ENCODE measurements at places on chromosomes 2 and 18. TPM values are rescaled to one million over a fixed set of nuclear protein-coding genes. Genes with fewer than 3 reads are reported as not detected.
A peak's percentile ranks its signal among the peaks of the same experiment; 100 is the strongest.

TM4SF20 gene
- not detected for total RNA-seq

GRCh38 chr18:79796016-79796415, 1.7 kb upstream of the KCNG2 start:
- no peak for DNase-seq
- H3K27ac ChIP-seq = no peak overlapping the region
- H3K4me3 ChIP-seq = no peak overlapping the region
- H3K36me3 ChIP-seq = no peaks in the 10 kb centered on the region

DNA sequence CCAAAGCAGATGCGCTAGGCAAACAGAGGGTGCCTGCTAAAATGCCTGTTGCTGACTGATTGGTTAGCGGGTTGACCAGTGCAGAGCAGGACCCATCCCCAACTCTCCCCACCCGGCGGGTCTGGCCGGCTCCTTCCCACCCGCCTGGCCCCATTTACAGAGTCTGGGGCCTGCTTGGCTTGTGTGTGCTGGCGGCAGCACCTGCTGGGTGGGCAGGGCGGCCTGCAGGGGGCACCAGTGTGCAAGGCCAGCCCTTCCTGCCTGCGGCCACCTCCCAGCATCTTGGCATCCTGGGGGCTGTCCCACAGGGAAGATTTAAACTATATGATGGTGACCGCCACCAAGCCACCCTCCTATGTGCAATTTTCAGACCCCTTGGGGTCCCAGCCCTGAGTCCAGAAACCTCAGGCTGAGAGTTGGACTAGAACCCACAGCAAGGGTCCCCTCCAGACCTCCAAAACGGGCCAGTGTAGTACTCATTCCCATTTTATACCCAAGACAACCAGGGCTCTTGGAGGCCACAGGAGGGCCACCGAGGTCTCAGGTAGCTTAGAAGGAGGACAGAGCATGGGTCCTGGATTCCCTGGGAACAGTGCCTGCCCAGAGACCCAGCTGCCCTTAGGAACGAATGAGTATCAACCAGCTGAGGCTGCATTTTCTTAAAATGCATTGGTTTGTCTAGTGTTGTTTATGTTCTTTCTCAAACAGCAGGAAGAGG, 173.6 kb downstream of the SMAD7 start:
- no peaks in the 10 kb centered on the region for H3K27me3 ChIP-seq
- H3K27ac ChIP-seq = peak overlapping the region; percentile 55
- DNase-seq = peak; percentile 73
- H3K4me3 ChIP-seq = no peak overlapping the region
- peaks cover 26% of the 10 kb centered on the region for H3K4me1 ChIP-seq

DNA sequence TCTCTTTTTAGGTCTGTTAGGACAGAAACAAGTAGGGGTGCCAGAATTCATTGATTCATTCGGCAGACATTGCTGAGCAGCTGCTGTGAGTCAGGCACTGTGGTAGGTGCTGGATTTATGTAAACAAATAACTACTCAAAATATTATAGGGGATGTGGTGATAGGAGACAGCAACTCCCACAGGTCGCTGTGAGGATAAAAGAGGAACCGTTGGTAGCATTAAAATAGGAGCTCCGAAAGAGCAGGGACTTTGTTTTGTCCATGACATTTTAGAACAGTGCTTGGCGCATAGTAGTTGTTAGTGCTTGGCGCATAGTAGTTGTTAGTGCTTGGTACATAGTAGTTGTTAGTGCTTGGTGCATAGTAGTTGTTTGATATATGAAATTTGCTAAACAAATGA, 29.2 kb downstream of the ATP6V1C2 start:
- DNase-seq = no peak
- no peaks in the 10 kb centered on the region for H3K4me1 ChIP-seq
- H3K27ac ChIP-seq = no peak overlapping the region

DNA sequence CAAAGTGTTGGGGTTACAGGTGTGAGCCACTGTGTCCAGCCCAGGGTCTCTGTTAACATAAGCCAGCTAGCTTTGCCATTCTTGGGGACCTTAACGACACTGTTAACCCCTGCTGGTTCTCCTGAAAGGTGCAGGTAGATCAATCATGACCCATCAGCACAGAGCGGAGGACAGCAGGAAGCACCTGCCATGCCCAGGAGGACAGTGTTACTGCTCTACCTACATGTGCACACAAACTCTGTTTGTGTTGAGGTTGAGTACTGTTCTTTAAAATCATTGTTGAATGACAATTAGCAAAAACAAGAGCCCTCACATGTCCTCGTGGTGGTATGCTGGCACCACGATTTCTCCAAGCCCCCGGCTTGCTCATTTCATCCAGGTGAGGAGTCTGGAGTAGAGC, 120.9 kb downstream of the FAM210A start:
- no peak overlapping the region for H3K4me3 ChIP-seq
- H3K36me3 ChIP-seq = no peaks in the 10 kb centered on the region
- no peaks in the 10 kb centered on the region for H3K27me3 ChIP-seq
- peaks cover 1% of the 10 kb centered on the region for H3K4me1 ChIP-seq

DNA sequence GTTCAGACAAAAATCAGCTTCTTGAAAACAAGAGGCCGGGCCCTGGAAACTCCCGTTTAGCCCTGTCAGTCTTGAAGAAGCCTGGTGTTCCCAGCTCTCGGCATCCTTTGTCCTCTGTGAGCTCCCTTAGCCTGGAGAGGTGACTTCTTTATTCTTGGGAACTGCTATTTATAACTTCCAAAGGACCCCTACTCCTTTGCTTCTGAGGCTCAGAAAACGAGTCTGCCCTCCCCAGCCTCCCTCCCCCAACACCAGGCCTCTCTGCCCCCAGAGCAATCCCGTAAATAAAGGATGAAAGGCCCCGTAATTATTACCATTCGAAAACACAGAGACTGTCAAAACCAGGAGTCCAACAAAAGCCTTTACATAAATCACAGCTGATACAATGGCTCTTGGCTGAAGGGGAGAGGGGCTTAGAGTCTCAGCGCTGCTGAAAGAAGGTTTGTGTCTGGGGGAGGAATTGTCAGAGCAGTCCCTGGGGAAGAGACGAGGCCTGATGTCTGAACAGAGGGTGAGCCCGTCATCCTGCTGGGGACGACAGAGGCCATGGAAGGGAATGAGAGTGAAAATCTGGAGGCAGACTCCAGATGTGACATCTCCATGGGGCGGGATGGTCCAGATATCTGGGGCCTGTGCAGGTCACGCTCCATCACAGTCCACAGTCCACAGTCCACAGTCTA, 283.0 kb downstream of the MYCN start:
- H3K36me3 ChIP-seq = no peaks in the 10 kb centered on the region
- H3K27ac ChIP-seq = no peak overlapping the region
- H3K27me3 ChIP-seq = no peaks in the 10 kb centered on the region
- no peak overlapping the region for H3K4me3 ChIP-seq
- DNase-seq = no peak

DNA sequence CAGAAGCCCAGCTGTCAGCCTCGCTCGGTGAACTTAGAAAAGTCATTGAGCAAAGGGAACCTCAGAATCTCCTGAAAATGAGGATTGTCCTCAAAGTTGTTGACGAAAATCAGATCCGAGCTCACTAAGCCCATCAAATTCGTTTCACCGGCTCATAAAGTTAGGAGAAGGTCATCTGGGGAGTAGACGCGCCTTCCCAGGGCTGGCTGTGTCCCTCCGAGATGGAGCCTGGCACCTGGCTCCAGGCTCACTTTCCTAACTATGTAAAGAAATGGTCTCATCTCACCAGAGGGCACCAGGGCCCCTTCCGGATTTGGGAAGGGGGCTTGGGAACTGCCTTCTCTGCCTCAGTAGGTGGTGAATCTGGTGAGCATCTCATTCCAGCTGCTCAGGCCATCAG, 145.5 kb downstream of the PXDN start:
- DNase-seq = no peak
- no peak overlapping the region for H3K27ac ChIP-seq
- no peak overlapping the region for H3K4me3 ChIP-seq
- H3K4me1 ChIP-seq = peaks cover 27% of the 10 kb centered on the region
- H3K36me3 ChIP-seq = no peaks in the 10 kb centered on the region
- H3K27me3 ChIP-seq = no peaks in the 10 kb centered on the region

GRCh38 chr18:54958704-54959625, at the start of gene CCDC68:
CCDC68 (minus strand) TSS chr18:54959461; CDS start chr18:54942791, 16,670 bp downstream.
- H3K4me3 ChIP-seq = peak within 1 kb of the TSS; percentile 48
- H3K4me1 ChIP-seq = peaks cover 10% of the 10 kb centered on the region
- peak; percentile 64 for DNase-seq
- no peaks in the 10 kb centered on the region for H3K27me3 ChIP-seq

- no peaks in the 10 kb centered on the region for H3K4me1 ChIP-seq
- H3K36me3 ChIP-seq = peaks cover 5% of the 10 kb centered on the region
- H3K27me3 ChIP-seq = no peaks in the 10 kb centered on the region
Measured at GRCh38 chr2:241339839-241340630, 16.1 kb upstream of the FARP2 start.

KRTCAP3 gene
- total RNA-seq = 7.6 TPM

DNA sequence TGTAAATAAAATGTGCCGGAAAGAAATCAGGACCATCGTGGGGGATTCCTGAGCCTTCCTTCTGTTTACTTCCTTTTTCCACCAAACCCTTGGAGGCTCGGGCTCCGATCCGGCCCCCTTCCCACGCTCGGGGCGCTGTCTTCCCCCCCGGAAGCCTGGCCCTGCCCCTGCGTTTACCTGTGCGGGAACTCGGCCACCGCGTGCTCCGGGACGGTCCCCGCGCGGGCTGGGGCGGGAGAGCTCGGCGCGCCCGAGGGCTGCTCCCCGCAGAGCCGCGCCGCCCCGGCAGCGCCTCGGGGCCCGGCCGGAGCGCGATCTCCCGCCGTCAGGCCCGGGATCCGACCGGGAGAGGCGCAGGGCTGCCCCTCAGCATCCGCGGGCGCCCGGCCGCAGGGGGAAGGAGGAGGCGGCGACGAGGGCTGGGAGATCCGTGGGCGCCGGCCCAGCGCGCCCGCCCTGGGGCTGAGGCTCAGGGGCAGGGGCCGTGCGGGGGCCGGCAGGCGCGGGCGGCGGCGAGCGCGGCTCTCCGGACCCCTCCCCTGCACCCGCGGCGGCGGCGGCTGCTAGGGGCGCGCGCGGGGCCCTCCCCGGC, 435 bp downstream of the ADCY3 start:
- peak overlapping the region; percentile 79 for H3K27ac ChIP-seq
- no peaks in the 10 kb centered on the region for H3K36me3 ChIP-seq
- H3K27me3 ChIP-seq = no peaks in the 10 kb centered on the region
- H3K4me3 ChIP-seq = peak overlapping the region; percentile 68
- peaks cover 23% of the 10 kb centered on the region for H3K4me1 ChIP-seq
- DNase-seq = no peak

DNA sequence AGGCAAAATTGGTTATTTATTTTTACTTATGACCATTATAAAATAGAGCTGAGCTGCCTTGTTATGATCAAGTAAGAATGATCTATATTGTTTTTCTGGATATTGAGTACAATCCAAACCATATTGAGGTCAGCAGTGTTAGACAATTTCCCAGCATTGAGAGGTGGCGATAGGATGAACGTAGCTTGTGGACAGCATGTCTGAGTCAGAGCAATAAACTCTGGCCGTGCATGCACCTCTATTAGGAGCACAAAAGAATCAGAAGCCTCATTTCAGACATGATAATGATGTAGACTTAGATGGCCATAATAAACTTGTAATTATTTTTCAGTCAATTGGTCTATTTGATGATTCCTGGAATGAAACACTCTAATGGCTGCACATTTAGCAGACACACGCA, 491.6 kb downstream of the RIT2 start:
- DNase-seq = no peak
- H3K27ac ChIP-seq = no peak overlapping the region
- H3K36me3 ChIP-seq = no peaks in the 10 kb centered on the region
- no peaks in the 10 kb centered on the region for H3K27me3 ChIP-seq
- no peaks in the 10 kb centered on the region for H3K4me1 ChIP-seq

TCF4 gene
- total RNA-seq = 123 TPM

DNA sequence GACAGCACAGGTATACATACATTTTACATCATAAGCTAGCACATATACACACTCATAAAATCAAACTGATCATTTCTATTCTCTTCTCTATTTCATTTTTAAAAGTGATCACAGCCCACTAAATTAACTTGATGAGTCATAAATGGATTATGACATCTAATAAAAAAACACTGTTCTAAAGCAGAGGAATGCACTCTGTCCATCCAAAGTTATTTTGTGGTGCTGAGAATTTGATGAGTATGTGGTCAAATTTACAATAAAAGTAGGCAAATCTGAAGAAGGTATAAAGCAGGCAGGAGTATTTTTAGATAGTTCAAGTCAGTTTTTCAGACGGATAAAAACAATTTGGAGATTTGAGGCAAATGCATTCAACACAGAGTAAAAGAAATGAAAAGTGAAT, 104.4 kb downstream of the NOL4 start:
- no peaks in the 10 kb centered on the region for H3K4me1 ChIP-seq
- DNase-seq = no peak
- H3K27me3 ChIP-seq = no peaks in the 10 kb centered on the region
- H3K4me3 ChIP-seq = no peak overlapping the region
- H3K27ac ChIP-seq = no peak overlapping the region

KCNIP3 gene
- 26.0 TPM for total RNA-seq

GKN2 gene
- not detected for total RNA-seq

ACOXL gene
- 0.24 TPM for total RNA-seq

NPPC gene
- 4.2 TPM for total RNA-seq

DNA sequence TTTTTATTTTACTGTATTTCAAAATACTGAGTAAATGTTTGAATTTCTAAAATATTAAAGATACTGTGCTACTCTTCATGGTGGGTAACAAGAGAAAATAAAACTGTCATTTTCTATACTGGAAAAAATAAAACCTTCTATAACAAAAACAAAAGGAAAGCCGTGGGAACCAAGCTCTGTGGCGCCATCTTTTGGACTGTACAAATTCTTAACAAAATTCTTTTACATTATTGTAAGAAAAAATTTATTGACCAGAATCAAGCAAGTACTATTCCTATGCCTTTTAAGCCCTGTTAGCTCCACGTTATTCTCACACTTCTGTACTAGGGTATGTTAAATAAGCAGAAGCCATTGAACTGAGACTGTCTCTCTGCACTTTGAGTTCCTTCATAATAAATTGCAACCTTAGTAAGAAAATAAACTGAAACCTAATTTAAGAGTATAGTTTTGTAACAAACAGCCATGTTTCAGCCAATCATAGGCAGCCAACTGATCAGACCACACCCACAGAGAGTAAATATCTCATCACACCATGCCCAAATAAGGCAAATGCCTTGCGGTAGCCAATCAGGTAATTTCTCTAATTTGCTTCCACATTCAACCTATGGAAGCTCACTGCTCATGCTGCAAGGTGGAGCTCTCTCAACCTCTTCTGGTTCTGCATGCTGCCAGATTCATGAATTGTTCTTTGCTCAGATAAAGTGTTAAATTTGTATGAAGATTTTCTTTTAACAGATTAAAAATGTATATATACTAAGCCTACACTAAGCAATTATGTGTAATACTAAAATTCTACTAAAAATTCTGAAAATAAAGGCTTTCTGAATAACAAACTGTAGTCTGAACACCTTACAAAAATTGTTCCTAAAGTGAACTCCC, 42.2 kb downstream of the HIBCH start:
- H3K4me1 ChIP-seq = no peaks in the 10 kb centered on the region
- no peak for DNase-seq
- no peak overlapping the region for H3K27ac ChIP-seq
- H3K27me3 ChIP-seq = no peaks in the 10 kb centered on the region
- no peaks in the 10 kb centered on the region for H3K36me3 ChIP-seq

DNA sequence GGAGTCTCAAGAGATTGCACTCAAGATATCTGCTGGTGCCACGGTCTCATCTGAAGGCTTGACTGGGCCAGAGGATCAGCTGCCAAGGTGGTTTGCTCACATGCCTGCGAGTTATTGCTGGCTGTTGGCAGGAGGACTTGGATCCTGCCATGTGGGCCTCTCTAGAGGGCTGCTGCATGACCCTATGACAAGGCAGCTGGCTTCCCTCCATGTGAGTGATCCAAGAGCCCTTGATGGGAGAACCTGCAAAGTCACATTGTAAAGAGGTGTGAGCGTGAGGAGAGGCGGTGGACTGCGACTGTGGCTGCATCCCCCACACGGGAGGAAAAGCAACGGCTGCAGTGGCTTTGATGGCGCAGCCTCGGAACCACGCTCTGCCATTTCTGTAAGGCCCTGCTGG, 4.0 kb upstream of the ALLC start:
- peaks cover 16% of the 10 kb centered on the region for H3K4me1 ChIP-seq
- no peaks in the 10 kb centered on the region for H3K27me3 ChIP-seq
- DNase-seq = no peak
- no peak overlapping the region for H3K4me3 ChIP-seq
- no peak overlapping the region for H3K27ac ChIP-seq

All from ovary (tissue), 10 donors.